ENCODE measurements at places on chromosomes 16 and 17.

GRCh38 chr17:34259146-34259545 lies 4.1 kb downstream of the CCL2 start:
- peak; percentile 53 for DNase-seq

DNA sequence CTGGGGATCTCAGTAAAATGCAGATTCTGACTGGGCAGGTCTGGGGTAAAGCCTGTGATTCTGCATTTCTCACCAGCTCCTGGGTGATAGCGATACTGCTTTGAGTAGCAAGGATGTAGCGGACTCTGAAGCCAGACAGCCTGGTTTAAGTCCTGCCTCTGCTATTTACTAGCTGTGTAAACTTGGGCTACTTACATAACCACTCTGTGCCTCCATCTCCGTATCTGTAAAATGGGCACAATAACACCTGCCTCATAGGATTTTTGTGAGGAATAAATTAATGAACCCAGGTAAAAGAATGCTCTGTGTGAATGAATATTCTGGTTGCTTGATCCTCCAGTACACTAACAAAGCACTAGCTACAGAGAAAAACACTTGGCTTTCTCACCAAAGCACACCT lies 54.4 kb downstream of the TMEM132E start:
- no peak for DNase-seq

- DNase-seq: peak; percentile 78
Measured at GRCh38 chr17:69898601-69899000, 176.4 kb upstream of the KCNJ16 start.

DNA sequence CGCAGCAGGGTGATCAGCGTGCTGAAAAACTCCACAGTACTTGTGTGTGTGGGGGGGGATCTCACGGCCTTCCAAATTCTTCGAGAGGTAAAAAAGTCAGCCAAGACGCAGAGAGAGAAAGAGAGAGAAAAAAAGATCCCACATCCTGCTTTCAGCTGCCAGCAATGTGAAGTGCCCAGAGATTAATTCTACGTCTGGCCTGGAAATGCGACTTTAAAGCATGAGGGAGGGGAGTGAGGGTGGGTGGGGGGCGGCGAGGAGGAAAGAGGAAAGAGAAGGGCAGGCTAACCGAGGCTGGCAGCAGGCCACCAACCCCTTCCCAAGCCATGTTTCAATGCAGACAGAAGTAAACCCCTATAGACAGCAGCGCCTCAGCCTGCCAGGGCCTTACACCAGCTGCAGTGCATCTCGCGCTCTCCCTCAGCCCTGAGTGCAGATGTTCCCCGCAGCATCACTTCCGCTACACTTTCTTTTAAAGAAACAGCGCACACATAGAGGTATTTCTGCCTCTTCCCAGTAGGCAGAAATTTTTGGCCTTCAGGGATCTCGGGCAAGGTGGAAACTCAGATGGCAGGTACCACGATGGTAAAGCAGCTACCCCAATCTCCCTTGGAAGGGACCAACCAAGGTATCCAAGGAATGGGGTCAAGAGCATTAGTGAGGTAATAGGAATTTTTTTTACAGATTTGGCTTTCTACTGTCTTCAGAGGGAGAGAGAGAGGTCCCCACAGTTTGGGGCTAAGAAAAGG lies 87.8 kb downstream of the SMG6 start:
- DNase-seq: peak; percentile 90

GRCh38 chr16:20791923-20792612 lies 14.2 kb downstream of the ERI2 start:
- peak; percentile 3 for DNase-seq

GRCh38 chr17:31171701-31172100 lies 76.9 kb downstream of the NF1 start:
- DNase-seq: no peak

DNA sequence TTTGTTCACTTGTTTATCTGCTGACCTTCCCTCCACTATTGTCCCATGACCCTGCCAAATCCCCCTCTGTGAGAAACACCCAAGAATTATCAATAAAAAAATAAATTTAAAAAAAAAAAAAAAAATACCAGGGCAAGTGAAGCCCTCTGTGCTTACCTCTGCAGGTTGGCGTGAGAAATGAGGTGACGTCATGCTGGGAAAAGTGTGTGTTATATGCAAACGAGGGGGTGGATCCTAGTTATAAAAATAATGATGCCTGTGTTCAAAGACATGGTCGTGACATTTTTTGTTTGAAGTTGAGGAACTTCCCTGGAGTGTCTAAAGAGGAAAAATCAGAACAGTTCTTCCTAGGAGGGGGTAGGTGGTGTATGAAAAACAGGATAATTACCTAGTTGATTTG lies 20.2 kb downstream of the TMC7 start:
- DNase-seq: no peak

- peak; percentile 82 for DNase-seq
Measured at GRCh38 chr16:80197741-80198201, 343.0 kb upstream of the DYNLRB2 start.

DNA sequence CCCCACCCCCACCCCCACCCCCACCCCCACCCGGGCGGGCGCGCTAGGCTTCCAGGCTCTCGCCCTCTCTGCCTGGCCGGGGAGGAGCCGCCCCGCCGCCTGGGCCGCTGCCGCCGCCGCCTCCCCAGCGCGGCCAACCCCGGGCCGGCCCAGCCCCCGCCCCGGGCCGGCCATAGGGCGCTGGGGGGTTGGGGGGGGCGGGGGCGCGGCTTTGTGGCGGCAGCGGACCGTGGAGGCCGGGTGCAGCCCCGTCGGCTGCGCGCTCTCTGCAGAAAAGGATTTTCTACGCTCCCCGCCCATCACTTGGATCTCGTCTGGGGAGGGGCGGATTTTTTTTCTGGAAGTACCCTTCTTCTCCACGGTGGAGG lies 230.9 kb downstream of the MRTFB start:
- peak; percentile 91 for DNase-seq

DNA sequence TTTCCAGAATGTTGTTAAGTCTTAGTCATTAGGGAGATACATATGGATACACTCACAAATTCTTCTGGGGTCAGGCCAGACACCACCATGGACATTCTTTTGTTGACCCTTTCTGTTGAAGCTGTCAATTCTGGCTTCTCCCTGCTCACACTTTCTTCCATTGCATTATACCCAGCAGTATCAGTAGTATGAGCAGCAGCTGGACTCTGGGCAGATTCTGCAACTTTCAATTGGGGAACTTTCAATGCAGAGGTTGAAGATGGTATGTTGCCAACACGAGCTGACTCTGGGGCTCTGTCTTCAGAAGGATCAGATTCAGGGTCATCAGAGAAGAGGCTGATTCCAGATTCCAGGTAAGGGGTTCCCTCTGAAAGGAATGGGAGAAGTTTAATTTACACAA lies 45.8 kb downstream of the RND2 start:
- DNase-seq: no peak

GRCh38 chr16:56547949-56548567 lies 16.8 kb upstream of the MT4 start:
- no peak for DNase-seq

DNA sequence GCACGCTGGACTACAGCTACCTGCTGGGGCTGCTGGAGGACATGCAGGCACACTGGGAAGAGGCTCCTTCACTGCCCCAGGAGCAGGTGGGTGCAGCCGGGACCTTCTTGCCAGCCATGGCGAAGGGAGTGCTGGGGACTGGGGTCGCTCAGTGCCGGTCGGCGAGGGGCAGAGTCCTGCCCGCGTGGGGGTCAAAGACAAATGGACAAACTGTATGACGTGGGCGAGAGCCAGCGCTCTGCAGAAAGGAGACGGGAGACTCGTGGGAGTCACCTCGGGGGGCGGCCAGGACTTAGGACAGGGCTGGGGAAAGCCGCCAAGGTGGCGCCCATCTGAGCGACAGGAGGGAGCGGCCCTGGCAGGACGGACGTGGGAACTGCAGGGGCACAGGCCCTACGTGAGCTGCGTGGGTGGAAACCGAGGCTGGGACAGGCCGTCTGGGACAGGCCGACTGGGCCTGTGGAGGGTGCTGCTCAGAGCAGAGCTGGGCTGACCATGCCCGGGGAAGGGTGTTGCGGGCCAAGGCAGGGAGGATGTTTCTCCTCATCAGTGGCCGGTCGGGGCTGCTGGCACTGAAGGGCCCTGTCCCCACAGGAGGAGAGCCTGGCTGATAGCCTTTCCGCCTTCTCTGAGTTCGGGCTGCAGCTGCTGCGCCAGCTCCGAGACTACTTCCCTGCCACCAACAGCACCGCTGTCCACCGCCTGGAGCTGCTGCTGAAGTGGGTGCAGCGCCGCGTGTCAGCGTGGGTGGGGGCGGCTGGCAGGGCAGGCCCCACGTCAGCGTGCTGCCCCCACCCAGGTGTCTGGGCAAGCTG lies 8.0 kb downstream of the TSR3 start:
- DNase-seq: no peak

GRCh38 chr17:83100853-83101391 lies 21.5 kb downstream of the METRNL start:
- DNase-seq: no peak

DNA sequence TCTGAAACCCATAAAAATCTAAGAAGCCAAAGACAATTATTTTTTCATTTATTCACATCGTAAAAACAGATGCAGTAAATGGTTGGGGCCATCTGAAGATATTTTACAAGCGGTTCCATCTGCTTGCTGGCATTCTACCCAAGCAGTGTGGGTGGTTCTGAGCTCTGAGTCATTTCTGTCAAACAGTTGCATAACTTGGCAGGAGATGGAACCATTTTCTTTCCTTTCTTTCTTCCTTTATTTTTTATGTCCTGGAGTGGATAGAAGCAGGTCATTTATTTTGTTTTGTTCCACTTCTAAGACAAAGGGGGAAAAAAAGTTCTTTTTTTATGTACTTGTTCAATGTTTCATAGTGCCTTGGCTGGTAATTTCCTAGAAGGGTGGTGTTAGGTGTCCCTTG lies 1151.9 kb upstream of the GOT2 start:
- peak; percentile 25 for DNase-seq

DNA sequence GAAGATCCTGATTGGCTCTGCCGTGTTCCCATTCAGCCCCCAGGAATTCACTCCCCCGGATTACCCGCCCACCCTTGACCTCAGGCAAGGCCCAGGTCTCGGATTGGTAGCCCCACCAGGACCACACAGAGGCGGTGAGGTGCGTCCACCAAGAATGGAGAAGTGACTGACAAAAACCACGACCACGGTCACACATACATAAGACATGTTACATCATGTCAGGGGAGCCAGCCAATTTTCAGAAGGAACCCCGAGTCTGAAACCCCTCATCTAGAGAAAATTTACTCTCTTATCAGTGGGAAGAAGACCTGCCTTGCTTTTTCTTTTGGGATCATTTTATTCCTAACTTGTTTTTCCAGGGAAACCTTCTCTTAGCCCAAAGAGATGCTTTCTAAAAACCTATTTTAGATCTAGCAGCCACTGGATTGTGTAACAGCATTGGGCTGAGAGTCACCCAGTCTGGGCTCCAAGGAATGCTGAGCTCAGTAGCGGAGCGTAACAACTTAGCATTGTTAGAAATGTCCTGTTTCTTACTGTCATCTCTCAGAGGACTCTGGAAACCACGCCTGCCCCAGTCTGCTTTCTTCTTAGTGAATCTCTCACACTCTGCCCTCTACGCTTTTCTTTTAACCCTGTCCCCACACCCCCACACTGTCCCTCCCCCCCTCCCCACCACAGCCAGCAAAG lies 164.1 kb downstream of the CMIP start:
- peak; percentile 89 for DNase-seq

- DNase-seq: no peak
Measured at GRCh38 chr17:75024686-75025397, 12.4 kb downstream of the MRPL58 start.

GRCh38 chr16:5938607-5939006 lies 841.0 kb upstream of the EEF2KMT start:
- no peak for DNase-seq

DNA sequence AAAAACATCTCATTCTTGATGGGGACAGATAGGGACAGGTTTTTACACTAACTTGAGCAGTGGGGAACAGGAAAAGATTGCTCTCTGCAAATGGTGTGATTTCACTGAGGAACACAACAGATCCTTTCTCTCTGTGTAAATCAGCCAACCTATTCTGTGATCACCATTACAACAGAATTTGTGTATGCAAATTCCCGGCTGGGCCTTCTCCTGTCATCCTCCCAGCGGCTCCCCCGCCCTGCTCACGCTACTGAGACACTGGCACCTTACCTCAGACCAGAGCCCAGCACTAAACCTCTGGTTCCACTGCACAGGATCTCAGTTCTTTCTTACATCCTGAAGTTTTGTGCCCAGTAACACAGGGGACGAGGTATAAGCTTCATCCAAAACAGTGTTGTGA lies 97.0 kb upstream of the FA2H start:
- DNase-seq: no peak

DNA sequence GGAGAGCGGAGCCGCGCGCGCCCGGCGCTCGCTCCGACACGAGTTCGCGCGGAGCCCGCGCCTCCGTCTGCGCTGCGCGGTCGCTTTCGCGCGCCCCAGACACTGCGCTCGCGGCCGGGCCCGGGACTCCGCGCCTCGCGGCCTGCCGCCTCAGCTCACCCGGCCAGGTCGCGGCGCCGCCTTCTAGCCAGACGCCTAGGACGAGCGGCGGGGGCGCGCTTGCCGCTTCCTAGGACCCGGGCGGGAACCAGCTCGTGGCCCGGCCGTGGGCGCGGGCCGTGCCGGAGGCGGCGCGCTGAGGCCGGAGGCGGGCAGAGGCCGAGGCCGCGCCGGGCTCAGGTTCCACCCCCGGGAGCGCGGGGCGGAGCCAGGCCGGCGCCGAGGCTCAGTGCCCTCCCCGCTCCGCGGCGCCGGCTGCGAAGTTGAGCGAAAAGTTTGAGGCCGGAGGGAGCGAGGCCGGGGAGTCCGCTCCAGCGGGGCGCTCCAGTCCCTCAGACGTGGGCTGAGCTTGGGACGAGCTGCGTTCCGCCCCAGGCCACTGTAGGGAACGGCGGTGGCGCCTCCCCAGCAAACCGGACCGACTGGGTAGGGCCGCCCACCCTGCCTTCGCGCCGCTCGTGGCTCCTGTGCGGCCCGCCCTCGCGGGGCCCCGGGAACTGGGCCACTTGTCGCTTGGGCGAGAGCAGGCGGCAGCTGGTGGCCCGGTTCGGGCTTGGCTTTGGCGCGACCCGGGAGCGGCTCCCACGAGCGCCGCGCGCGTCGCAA lies at the start of gene SPHK1:
Gene SPHK1 (plus strand): TSS at position 388 of the 765 bp plus-strand sequence. CDS start 1,036 bp downstream, outside the sequence.
- DNase-seq: peak; percentile 91

GRCh38 chr16:88784074-88784855 lies 755 bp downstream of the PIEZO1 start:
- peak; percentile 94 for DNase-seq

DNA sequence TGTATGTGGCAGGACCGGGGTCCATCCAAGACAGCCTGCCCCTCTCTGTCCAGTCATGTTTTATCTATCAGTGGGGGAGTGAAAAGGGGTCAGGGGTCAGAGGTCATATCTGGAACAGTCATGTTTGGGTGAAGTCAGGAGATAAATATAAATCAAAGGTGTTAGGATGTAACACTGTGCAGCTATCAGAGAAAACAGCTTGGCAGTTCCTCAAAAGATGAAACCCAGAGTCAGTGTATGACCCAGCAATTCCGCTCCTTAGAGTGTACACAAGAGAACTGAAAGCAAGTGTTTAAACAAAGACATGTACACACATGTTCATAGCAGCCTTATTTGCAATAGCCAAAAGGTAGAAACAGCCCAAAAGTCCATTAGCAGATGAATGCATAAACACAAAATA lies 361.3 kb downstream of the FOXL1 start:
- no peak for DNase-seq

- no peak for DNase-seq
Measured at GRCh38 chr16:647173-647902, 1.8 kb upstream of the WDR90 start.

Measured in adipocyte (in vitro differentiated cells).